ENCODE measurements at places on chromosomes 7 and 10.

DNA sequence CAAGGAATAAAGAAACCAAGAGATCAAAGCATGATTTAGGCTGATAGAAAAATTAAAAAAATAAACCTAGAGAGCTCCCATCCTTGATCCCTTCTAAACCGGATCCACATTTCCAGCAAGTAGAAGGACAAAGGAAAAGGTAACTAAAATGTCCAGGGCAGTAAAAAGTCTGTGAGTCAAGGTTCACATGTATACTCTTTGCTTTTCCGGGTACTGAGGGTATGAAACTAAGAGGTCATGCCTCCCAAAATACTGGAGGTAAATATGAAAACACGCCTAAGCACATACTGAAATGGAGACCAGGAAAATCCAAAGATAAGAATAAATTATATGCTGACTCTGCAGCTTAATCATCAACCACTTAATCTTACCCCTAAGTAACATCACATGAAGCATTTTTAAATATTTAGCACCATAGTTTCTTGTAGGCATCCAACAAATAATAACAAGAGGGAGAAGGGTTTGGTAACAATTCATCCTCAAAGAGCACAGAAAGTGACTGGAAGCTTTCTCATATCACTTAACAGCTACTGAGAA lies 35.4 kb downstream of the JAZF1 start:
- no peak for DNase-seq

DNA sequence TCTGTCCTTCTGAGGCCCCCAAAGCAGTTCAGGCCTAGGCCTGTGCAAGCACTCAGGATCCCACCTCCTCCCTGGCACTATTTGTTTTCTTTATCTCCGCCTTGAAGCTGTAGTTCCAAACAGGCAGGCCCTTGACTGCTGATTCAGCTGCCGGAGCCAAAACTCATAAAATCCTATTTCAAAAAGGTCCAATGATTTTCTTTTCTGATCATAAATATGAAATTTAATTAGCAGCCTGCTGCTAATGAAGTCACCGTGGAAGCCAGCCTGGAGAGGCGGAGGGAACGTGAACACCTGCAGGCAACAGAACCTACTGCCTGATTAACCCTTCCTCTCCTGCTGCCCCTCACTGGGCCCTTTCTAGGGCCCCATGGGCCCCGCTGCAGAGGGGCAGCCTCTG lies 60.1 kb downstream of the CARD11 start:
- no peak for DNase-seq

GRCh38 chr7:102908676-102909075 lies 4.1 kb upstream of the LRRC17 start:
- DNase-seq, result no peak

DNA sequence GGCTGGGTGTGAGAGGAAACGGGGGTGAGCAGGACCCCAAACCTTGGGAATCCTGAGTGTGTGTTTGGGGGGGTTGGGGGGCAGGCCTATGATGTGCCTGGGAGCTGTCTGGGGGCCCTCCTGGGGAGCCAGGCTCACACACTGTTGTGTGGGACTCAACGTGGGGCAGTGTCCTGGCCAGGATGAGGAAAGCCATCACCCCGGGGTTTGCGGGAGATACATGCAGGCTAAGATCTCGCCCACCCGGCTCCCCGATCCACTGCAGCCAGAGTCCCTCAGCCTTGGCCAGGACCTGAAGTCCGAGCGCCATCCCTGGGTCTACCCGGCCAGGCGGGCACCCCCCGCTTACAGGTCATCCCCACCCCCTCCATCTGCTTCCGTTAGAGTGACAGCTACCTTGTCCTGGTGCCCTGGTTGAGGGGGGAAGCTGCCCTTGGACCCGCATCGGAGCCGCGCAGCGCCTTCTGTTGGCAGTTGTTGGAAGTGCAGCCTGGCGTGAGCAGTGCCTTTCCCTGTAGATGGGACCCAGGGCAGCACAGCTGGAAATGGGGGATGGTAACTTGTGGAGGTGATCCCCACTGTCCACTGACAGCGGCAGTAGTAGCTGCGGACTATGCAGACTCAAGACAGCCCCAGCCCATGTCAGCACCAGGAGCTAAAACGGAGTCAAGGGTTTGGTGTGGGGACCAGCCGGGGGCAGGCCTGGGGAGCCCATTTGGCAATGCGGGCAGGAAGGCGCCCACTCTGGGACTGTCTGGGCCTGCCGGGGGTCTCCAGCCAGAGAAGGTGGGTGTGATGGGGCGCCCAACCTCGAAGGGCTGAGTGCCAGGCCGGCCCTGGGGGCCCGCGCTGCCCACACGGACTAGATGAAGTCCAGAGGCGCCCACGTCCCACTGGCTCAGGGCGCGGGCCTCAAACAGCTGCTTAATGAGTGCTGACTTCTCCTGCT lies 885.6 kb upstream of the ZNF722 start:
- no peak for DNase-seq
